ENCODE measurements at places on chromosomes 12 and 14. TPM values are rescaled to one million over a fixed set of nuclear protein-coding genes. Genes with fewer than 3 reads are reported as not detected.

DNA sequence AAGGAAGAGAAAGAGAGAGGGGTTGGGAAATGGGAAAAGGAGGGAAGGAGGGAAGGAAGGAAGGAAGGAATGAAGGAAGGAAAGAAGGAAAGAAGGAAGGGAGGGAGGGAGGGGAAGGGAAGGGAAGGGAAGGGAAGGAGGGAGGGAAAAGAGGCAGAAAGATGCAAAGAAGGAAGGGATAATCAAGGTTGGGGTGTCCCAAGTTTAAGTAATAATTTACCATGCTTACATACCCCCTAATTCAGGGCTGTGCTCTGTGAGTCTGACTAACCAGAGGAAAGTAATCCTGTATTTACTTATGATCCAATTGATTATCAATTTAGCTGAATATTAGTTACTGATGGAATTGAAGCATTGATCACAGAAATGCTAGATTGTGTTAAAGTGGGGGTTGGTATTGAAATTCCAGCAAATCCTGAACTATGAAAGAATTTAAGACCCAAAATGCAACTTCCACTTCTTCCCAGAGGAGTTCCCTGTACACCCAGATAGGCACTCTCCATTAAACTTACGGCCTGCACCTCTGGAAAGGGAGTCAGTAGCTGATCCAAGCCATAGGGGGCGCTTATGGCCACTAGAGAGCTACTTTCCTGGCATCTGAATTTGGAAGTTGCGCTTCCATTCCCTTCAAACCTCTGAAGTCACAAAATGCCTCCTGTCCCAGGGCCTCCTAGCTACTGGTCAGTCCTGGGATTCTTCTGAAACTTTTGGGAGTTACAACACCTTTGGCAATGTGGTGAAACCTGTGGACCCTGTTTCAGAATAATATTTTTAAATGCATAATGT lies 162.7 kb upstream of the PWP1 start:
- no peak for DNase-seq

GRCh38 chr12:105741786-105742566 lies 396.8 kb downstream of the NUAK1 start:
- DNase-seq = peak; percentile 96

DNA sequence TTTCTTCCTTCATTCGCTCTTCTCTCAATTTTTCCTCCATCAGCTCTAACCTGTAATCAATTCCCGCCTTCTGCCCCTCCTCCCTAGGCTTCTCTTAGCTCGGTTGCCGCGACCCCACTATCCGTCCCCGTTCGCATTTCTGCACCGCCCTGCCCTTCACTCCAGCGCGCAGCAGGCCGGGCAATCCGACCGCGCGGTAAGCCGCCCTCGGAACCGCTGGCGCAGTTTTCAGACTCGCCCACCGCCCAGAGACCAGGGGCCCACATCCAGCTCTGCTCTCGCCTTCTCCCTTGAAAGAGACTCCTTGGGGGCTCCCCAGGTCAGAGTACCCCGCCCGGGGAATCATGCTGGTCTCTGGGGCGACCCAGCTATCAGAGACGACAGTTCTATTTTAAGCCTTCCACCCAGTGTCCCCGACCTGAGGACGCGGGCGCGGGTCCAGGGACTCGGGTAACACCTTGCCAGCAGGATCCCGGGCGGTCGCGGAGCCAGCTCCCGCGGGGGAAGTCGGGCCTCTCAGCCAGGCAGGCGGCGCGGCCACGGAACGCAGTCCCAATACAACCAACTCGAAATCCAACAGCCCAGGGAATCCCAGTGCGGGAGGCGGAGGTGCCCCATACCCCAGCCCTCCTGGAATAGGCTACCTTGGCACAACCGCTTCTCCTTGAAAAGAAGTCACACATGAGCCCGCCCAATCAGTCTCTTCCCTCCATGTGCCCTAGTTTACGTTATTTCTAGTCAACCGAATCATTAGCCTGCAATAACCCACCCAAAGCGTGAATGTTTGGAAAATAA lies 5.7 kb upstream of the SLC38A4 start:
- peak; percentile 29 for DNase-seq

DNA sequence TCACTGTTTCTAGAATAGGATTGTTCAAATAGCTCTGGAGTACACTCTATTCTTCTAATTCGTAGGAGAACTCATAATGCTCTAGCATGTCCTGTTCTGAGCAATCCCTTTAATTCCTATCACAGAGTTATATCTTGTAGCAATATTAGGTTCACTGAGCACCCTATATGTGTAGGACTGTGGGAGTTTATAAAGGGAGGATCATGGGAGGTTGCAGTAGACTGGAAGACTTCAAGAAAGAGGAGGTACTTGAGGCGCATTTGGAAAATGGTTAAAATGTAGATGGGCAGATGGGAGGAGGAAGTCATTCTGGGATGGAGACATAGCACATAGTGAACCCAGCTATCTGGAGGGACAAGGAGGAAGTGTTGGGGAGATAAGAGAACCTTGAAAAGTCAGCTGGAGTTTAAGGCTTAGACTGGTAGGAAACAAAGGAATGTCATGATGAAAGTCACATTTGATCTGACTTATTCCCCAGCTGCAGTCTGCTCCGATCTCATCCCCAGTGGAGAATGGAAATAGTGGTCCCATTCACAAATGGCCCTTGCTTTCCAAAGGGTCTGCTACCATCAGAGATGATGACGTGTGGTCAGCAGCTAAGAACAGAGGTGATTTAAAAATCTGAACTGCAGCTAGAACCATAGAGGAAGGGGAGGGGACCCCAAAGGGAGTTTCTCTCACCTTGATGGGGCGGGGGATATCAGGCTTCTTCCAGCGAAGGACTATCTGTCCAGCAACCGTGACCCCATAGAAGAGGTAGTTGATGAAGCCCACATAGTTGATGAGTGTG lies 10.1 kb upstream of the CEBPE start:
- DNase-seq = no peak

DNA sequence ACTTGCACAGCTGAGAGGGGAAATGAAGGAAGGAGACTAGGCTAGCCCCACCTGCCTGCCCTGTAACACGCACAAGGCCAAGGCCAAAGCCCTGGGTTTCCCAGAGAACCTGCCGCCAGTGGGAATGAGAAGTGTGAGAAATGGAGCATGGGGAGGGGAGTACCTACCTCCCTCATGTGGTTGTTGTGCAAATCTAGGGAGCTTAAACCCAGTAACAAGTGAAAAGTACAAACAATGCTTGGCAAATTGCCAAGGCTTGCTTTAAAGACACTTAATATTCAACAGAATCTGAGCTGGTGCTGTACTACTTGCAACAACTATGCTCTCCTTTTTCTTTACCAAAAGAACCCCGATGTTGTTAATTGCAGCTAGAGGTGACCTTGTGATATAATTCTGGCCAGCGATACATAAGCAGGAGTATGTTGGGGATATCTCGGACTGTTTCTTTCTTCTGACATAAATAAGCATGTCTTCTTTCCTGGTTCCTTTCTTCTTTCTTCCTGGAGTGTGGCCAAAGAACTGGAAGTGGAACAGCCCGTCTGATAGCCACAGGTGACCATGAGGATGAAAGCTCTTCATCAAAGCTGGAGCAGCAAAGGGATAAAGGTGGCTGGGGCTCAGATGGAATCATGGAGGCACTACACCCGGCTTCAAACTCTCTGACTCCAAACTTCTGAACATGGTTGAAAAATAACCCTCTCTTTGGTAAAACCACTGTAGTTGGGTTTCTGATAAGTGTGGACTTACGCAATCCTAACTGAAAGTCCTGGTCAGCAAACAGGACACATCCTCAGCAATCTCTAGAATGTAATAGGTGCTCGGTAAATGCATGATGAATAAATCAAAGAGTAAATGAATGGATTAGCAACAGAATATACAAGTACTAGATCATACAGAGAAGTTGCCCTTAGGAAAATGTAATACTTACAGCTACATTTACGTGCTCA lies 207.9 kb downstream of the NUAK1 start:
- DNase-seq = peak; percentile 82

DNA sequence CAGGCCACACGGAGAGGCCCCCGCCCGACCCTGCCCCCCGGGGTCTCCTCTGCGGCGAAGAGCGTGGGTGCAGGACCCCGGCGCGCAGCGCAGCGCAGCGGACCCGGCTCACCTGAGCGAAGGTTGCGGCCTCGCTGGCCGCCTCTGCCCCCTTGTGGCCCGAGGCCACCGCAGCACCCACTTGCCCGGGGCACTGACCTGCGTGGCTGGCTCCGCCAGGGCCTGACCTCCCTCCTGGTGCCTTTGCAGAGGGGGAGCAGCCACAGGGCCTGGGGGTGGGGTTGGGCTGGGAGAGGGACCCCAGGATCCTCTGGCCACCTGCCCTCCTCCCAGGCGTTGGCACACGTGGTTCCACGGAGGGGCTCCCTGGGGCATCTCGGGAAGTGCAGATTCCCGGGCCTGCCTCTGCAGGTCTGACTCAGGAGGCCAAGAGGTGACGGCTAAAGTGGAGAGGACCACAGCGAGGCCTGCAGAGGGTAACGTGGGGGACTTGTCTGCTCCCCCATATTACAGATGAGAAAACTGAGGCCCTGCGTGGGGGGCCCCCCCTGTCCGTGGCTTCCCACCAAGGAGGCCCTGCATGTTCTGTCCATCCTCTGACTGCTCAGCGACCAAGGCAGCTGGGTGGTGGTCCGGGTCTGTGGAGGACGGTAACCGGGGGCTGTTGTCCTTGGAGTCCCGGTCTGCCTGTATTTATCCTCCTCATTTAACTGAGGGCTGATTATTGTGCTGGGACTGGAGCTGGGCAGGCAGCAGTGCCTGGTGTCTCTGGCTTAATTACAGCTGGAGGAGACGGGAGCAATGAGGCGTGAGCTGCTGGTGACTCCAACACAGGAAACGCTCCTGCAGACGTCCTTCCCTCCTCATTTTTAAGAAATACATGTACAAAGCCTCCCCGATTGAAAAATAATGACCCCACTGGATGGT lies 67.9 kb upstream of the BEGAIN start:
- no peak for DNase-seq

DNA sequence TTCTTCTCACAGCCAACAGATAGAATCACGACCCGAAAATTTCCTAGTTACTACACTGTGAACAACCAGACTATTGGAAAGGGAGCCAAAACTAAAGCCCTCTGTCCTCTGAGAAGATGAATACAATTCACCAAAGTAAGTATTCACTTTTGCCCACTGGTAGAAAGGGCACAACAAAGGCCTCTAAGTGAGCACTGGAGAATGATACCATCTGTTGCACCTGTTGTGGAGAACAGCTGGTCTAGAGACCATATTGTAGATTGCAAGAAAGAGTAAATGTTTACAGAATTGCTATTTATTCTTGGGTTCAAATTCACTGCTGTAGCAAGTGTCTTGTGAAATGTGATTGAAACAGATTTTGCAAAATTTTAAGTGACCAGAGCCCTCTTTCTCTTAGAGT lies 46.9 kb upstream of the ANO6 start:
- no peak for DNase-seq

- peak; percentile 89 for DNase-seq
Observed at GRCh38 chr14:90381011-90381786, 15.6 kb upstream of the CALM1 start.

DNA sequence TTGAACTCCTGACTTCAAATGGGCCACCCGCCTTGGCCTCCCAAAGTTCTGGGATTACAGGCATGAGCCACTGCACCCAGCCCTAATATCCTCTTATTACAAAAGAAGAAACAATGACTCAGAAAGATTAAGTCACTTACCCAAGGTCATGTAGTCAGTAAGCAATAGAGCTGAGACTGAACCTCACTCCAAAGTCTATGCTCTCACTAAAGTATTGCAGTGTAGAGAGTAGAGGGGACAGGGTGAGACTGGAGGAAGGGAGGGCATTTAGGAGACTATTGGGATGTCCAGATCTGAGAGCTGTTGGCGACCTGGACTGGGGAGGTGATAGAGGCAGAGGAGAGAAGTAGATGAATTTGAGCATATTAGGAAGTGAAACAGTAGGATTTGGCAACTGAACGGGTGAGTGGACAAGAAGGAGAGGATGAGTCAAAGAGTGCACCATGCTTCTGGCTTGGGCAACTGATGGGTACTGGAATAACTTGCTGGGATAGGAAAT lies 11.8 kb downstream of the P2RX7 start:
- no peak for DNase-seq

DNA sequence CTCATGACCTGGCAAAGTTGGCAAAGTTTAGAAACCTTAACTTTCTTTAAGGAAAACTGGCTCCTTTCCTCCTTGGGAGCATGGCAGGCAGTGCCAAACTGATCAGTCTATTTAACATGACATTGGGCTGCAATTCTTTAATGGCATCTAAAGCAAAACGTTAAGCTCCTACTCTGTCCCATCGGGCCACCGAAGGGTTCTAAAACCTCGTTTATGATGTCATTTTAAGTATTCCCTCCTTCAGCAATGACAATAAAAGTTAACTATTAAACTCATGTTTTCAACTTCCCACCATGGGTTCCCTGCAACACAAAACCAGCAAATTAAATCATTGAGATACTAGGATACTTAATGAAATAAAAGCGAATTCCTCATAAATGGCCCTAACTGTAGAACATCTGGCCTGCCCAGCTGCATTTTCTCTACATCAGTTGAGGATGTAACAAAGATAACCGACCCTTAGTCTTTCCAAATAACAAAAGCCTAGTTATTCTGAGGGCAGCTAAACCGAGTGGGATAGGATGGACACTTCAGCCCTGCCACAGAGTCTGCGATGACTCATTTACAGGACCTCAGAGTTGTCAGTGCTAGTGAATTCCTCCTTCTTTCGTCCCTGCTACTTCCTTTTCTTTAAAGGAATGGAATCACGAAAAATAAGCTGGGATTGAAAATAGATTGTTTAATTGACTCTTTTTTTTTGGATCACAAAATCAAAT lies 34.5 kb upstream of the RIC8B start:
- no peak for DNase-seq

DNA sequence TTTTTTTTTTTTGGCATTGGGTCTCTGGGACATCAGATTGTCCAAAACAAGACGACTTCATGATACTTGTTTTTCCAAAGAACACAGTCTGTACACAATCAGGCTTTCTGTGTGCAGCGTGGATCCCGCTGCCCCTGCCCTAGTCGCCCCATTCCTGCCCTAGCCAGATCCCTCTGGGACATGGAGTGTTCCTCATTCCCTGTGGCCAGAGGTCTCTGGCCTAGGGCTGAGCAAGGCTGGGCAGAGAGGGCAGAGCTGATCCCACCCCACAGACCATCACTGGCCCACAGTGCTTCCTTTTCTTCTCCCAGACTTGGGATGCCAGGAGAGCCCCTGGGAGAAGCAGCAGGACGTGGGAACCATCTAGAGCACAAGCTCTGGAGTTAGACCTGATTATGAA lies 20.9 kb upstream of the EIF2B2 start:
- DNase-seq = no peak

- DNase-seq = no peak
Observed at GRCh38 chr12:115716551-115716950, 560.9 kb downstream of the MED13L start.

GRCh38 chr12:153080-153746 lies 60.7 kb downstream of the SLC6A12 start:
- DNase-seq = no peak

The SERPINA3 gene
- 97.5 TPM for polyA plus RNA-seq

The SBNO1 gene
- 5.5 TPM for polyA plus RNA-seq

The INTS13 gene
- polyA plus RNA-seq = 11.1 TPM

The ZC2HC1C gene
- polyA plus RNA-seq = 5.8 TPM

The PTGDR gene
- polyA plus RNA-seq = 0.19 TPM

The DPF3 gene
- 2.3 TPM for polyA plus RNA-seq

The TAS2R10 gene
- not detected for polyA plus RNA-seq

All from brain (organoid and tissue), 16 donors.